ENCODE measurements at places on chromosomes 5 and 9.

DNA sequence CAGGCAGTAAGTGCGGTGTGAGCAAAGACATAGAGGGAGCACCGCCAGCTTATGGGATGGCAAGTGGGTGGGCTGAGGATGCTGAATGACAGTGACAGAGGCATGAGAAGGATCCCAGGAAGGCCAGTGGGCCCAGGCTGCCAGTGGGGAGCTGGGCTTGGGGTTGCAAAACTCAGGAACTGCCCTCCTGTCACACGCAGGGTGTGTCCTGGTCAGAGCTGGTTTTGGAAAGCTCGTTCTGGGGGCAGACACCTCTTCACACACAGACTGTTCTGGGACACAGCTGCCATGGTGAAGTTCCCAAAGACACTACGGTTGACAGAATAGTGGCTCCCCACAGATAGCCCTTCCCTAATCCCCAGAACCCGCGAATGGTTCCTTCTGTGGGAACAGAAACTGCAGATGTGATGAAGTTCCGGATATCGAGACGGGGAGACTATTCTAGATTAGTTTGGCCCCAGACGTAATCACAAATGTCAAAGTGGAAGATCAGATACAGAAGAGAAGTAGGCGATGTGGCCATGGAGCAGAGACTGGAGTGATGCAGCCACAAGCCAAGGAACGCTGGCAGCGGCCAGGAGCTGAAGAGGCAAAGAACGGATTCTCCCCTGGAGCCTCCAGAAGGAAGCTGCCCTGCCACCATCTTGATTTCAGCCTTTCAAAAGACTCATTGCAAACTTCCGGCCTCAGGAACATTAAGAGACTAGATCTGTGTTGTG lies 159.0 kb downstream of the COL23A1 start:
- no peak for DNase-seq

DNA sequence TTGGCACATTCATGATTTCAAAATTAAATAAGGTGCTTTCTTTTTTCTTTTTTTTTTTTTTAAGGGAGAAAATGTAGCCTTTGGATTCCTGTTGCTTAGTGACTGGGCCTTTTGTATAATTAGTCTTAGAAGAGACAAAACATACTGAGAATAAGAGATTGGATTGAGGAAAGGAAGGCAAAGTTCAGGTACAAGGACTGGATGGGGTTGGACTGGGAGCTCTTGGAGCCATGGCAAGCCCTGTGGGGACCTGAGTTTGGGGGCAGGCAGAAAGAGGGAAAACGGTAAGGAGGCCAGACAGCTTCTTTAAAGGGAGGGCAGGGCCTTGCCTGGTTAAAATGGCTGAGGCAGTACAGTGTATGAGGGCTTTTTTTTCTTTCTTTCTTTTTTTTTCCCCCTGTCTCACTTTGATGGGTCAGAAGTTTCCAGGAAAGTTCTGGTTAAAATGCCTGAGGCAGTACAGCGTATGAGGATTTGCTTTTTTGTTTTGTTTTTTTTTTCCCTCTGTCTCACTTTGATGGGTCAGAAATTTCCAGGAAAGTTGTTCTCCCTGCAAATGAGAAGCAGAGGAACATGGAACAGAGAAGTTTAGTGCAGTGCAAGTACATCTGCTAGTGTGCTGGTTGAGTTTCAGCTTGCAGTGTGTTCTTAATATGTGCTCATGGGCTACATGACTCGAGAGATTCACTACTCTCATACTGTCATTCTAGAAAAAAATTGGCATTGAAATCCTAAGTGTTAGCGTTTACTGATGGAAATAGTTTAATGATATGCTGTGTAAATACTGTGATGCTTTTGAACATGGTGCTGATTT lies 16.8 kb downstream of the SNX18 start:
- no peak for DNase-seq

DNA sequence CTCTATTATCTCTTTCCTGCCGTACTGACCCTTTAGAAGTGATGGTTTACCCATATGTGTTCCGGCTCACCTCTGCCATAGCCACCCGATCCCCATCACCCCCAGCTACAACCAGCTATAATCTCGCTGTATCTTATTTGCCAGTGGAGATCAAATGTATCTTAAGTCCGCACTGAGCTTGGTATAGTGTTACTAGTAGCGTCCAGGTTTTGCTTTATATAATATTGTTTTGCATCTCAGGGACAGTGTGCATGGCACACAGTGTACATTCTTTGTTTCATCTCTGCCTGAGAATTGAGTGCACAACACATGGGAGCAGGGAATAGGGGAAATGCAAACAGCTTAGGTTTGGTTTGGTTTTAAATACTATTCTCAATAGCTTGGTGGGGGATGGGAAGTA lies 135.8 kb upstream of the SNX2 start:
- no peak for DNase-seq

GRCh38 chr9:82923092-82923911 lies 139.6 kb downstream of the RASEF start:
- no peak for DNase-seq

DNA sequence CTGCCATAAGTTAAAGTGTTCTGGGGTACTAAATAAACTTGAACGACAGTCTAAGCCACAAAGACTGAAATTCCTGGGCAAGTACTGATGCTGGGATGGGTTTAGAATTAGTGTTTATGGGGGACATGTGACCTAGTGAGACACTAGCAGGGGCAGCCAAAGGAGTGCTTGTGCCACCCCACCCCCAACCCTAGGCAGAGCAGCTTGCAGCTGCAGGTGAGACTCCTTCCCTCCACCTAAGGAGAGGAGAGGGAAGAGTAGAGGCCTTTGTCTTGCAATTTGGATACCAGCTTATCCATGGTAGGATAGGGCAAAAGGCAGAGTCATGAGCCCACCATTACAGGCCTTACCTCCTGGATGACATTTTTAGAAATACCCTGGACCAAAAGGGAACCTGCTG lies 28.7 kb upstream of the PDE4D start:
- DNase-seq: no peak

GRCh38 chr9:79012561-79012960 lies 559.2 kb upstream of the TLE4 start:
- no peak for DNase-seq

DNA sequence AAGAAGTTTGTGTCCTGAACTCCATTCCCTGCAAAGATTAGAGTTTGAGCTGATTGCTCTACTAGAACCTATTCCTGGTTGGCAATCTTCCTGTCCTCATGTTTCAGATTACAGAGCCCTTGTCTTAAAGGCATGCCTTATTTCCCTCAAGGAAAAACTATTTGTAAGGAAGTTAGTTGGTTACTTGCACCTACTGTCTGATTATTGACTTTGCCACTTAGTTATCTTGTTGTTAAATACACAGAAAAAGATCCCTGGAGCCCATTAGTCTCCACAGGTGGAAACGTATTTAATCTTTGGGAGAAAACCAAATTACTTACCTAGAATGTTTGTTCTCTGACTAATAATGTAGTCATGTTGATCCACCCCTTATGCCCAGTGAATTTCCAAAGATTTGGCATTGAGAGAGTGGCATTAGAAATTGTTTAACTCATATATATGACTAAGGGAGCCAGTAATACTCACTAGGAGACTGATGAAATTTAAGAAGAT lies 132.3 kb upstream of the ELL2 start:
- no peak for DNase-seq

- DNase-seq: no peak
Observed at GRCh38 chr5:164801910-164802309, 1296.5 kb downstream of the MAT2B start.

- DNase-seq: no peak
Observed at GRCh38 chr9:134276453-134277245, 49.6 kb upstream of the RXRA start.

- no peak for DNase-seq
Observed at GRCh38 chr5:110356677-110357076, 369.8 kb downstream of the TMEM232 start.

GRCh38 chr9:100012279-100012678 lies 86.5 kb downstream of the ERP44 start:
- no peak for DNase-seq

DNA sequence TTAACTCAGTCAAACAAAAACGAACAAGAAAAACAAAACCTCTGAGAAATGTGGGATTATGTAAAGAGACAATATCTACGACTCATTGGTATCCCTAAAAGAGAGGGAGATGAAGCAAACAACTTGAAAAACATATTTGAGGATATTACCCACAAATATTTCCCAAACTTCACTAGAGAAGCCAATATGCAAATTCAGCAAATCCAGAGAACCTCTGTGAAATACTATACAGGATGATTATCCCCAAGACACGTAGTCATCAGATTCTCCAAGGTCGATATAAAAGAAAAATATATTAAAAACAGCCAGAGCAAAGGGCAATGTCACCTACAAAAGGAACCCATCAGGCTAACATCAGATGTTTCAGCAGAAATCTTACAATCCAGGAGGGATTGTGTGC lies 226.1 kb downstream of the CDH12 start:
- no peak for DNase-seq

DNA sequence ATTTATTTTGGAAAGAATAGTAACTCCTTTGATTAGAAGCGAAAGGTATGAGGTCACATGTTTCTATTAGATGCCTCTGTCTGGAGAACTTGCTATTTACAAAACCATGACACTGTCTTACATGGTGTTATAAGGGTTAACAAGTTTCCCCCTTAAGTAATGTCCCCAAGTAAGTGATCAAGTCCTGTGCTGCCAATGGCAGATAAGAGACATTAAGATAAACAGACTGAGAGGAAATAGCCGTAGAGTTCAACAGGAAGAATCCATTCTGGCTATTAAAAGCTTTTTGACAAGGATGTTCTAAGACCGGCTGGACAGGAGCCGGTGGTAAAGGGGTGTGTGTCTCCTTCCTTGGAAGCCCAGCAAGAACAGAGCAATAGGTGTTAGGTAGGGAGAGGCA lies 257.5 kb downstream of the GADD45G start:
- DNase-seq: no peak

DNA sequence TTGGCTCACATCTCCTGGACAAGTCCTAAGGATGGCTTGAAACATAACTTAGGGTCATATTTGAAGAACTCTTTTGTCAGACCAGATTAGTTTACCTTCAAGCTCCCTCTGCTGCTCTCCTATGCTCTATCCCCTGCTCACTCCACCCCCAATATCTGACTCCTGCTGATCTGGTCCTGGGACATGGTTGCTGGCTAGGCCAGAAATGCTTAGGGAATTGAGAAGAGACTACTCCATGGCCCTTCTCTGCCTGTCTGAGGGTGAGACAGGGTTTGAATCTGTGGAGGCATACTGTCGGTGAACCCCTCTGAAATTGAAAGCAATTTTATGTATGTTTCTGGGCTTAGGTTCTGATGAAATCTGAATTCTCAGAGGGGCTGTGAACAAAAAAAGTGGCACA lies 3.3 kb downstream of the OTULIN start:
- DNase-seq: no peak

- DNase-seq: no peak
Observed at GRCh38 chr5:76383126-76383832, 19.8 kb upstream of the IQGAP2 start.

DNA sequence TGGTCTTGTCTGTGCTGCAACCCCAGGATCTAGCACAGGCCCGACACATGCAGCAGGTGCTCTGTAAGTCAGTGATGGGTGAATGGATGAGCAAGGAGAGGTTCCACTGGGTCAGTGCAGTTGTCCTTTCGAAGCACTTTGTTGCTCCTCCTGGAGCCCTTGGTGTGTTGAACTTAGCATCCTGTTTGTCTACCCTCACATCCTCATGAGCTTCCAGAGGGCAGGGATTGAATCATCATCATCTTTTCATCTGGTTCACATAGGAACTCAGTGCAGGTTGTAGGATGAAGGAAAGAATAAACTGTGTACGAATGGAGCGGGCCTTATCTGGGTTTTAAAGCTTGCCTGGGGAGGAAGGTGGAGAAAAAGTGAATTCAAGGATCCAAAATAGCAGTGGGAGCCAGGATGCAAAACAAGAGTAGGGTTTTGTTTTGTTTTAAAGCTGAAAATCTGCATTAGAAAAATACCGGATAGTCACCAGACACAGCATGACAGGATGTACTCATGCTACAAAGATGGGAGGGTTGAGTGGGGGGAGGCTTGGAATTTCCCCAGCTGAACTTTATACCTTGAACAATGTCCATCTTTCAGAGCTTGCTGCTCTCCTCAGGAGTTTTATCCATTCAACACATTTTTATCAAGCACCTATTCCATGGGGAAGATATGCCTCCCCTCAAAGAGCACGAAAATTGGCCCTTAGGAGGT lies 55.8 kb downstream of the PTTG1 start:
- no peak for DNase-seq

- DNase-seq: no peak
Observed at GRCh38 chr5:15284706-15285105, 215.3 kb upstream of the FBXL7 start.

GRCh38 chr5:146203872-146204192 lies 427 bp downstream of the RBM27 start:
- no peak for DNase-seq

- DNase-seq: no peak
Observed at GRCh38 chr5:1946122-1946677, 63.5 kb upstream of the IRX4 start.

DNA sequence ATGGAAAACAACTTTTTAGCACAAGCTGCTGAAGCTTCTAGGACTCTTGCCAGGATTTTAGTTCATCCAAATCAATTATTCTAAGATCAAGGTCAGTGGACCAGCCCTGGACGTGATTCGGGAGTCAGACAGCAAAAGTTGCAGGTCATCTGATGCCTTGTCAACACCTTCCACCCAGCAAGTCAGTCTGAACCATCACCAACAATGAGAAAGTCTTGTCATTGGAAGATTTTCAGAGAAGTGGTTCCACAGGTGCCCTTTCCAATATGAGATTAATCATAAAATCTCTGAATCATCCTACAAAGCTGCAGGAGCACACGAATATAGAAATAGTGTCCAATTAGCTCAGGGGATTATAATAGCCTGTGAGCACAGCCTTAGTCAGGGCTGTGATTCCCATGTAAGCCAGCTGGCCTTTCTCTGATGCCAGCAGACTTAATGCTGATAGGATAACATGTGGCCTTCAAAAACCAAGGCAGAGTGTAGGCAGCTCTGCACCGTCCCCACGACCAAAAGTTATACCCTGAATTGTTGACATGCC lies 445.0 kb upstream of the TRPC7 start:
- DNase-seq: no peak

- no peak for DNase-seq
Observed at GRCh38 chr5:133396814-133397213, 215.5 kb downstream of the FSTL4 start.

GRCh38 chr9:89207026-89207425 lies 28.4 kb upstream of the SHC3 start:
- DNase-seq: no peak

GRCh38 chr5:168852329-168852728 lies 273.2 kb upstream of the PANK3 start:
- no peak for DNase-seq

DNA sequence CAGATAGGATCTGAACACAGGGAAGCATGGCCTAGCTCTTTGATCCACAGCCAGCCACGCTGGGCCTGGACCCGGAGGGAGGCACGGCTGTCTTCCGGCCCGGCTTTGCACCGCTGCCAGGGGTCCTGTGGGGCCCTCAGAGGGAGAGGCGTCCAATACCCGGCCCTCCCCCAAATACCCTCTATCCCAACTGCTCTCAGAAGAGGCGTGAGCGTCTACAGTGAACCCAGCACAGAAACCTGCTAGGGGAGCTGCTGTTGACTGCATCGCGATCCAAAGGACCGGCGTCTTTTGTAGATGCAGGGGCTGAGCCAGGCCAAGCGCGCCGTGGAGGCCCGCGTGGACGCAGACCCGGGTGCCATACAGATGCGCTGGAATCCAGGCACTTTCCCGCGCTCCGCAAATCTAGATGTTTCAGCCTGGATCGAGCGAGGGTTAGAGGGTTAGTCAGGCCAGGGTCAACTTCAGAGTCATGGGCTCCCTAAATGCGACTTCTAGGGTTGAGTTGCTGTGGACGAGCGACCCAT lies 1.1 kb upstream of the TCF7 start:
- no peak for DNase-seq

All from ovary (tissue), 10 donors.